NCI-H2081 (cell line): ENCODE measurements at places on chromosomes 7 and 10.

GRCh38 chr7:41603985-41604384 lies 98.9 kb downstream of the INHBA start:
- no peak for DNase-seq

- no peak for DNase-seq
These were observed 45.5 kb downstream of the DPYSL4 start for GRCh38 chr10:132232023-132232951.

- DNase-seq: no peak
These were observed 7.8 kb upstream of the POR start for GRCh38 chr7:75906991-75907667.

DNA sequence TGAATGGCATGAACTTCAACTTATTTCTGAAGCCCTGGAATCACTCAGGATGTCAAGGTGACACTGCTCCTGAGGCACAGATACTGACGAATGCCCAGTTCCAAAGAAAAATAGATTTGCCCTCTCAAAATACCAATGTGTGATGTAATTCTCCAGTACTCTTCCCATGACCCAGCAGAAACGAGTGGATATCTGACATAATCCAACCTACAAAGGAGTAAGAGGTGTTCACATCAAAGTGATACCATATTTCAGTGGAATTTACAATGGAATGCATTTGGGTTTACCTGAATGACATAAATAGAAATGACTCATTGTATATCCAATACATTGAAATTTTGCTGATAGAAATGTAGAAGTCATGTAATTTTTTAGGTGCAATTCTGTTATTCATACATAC lies 120.9 kb upstream of the ADAM12 start:
- DNase-seq: no peak

DNA sequence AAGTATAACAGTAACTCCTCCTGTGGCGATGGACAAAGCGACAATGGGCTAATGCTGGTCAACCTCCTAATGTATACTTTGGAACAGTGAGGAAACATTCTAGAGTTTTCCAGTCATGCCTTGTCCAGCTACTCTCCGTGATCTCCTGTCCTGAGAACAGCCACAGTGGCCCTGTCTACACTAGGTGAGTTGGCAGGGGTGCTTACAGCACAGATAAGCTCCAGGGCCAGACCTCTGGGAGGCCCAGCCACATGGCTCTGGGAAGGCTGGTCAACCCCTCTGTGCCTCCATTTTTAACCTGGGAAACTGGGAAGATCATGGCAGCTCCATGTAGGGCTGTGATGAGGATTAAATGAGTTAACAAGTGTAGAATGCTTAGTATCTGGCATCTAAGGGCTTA lies 57.0 kb downstream of the CLEC2L start:
- DNase-seq: no peak

GRCh38 chr10:43979551-43979950 lies 330.9 kb upstream of the ZNF32 start:
- no peak for DNase-seq

GRCh38 chr7:54255242-54255641 lies 286.9 kb upstream of the VSTM2A start:
- DNase-seq: no peak

DNA sequence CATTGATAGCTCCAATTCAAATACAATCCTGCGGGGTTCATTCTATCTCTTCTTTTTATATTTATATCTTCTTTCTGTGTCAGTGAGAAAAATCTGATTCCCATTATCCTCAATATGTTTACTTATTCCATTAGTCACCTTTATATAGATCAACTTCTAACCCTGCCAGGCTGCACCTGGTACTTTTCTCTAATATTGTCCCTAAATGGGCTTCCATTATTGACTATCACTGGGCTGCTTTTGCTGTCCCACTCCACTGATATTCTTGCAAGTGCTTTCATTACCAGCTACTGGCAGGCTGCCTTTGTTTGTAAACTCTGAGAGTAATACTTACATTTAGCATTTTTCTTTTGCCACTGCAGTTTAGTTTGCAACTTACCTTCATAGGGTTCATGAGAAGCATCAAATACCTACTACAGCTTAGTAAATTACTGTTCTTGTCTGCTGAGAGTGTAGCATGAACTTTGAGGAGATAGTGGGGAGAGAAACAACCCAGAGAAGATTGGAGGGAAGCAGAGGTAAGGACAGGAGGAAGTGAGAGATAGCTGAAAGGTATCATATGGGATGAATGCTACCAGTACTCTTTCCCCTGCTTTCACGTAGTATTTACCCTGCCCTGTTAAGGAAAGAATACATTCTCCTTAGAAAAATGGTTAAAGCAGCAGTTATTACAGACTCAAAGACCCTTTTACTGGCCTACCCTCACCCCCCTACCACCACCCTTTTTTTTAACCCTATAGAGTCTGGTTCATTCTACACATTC lies 119.1 kb downstream of the PHTF2 start:
- DNase-seq: peak; percentile 52

GRCh38 chr7:66696774-66697191 lies 43.8 kb upstream of the RABGEF1 start:
- DNase-seq: peak; percentile 38

- DNase-seq: no peak
These were observed 72.4 kb upstream of the LRRC4 start for GRCh38 chr7:128103498-128104107.

- DNase-seq: peak; percentile 65
These were observed 26.7 kb downstream of the MICALL2 start for GRCh38 chr7:1432411-1433082.

GRCh38 chr10:35745617-35746403 lies 103.7 kb upstream of the FZD8 start:
- DNase-seq: no peak

DNA sequence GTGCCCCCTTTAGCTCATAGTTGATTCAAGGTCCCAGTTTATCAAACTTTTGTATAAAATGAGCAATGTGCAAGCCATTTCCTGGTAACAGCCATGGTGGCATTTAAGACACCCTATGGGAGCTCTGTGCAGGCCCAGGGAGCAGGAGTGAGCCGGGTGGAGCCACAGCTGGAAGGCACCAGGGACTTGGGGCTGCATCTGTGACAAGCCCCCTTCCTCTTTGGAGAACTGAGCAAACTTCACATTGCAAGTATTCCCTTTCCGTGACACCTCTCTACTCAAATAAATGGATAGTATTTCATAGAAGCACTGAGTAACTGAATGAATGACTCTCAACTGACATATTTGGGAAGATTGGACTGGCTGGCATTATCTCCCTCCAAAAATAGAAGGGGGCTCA lies 558.7 kb upstream of the FOXK1 start:
- no peak for DNase-seq

- DNase-seq: no peak
These were observed 74.1 kb upstream of the KCNMA1 start for GRCh38 chr10:77711683-77712049.

DNA sequence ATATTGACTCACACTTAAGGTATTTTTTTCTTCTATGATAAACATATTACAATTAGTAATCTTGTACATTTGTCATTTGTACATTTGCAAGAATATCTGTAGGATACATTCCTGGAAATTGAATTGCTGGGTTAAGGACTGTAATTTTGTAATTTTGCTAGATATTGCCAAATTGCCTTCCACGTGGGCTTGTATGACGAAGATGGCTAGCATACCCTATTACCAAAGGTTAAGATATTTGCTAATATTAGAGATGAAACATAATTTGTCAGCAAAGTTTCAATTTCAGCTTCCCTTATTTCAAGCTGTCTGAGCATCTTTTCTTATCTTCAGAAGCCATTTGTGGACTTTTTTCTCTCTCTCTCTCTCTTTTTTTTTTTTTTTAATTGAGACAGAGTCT lies 1.0 kb upstream of the LYZL2 start:
- DNase-seq: no peak

GRCh38 chr10:71713135-71714030 lies 6.2 kb downstream of the C10orf105 start:
- DNase-seq: no peak

DNA sequence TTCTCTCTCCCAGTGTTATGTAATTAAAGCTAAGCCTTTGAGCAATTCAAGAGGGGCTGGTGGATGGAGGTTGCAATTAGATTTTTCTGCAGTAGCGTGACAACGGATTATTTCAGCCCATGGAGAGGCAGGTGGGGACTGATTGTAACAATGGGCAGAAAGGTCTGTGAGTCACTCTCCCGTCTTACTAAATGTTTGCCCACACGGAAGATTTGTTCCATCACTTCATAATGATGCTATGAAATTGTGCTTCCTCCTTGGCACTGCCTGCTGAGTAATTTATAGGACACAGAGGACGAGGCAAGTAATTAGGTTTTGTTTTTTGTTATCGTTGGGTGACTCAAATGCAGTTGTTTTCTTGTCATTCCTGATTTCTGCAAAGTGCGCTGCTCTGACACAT lies 594.5 kb upstream of the DPP6 start:
- DNase-seq: peak; percentile 87

DNA sequence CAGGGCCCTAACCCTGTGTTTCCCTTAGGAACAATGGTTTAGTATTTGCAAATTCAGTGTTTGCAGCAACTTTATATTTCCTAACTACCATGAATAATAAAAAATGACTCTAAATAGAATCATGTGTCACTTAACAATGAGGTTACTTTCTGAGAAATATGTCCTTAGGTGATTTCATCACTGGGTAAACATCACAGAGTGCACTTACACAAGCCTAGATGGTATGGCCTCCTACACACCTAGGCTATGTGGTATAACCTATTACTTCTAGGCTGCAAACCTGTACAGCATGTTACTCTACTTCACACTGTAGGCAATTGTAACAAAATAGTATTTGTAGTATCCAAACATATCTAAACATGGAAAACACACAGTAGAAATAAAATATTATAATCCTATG lies 1174.6 kb upstream of the LRRTM3 start:
- no peak for DNase-seq

DNA sequence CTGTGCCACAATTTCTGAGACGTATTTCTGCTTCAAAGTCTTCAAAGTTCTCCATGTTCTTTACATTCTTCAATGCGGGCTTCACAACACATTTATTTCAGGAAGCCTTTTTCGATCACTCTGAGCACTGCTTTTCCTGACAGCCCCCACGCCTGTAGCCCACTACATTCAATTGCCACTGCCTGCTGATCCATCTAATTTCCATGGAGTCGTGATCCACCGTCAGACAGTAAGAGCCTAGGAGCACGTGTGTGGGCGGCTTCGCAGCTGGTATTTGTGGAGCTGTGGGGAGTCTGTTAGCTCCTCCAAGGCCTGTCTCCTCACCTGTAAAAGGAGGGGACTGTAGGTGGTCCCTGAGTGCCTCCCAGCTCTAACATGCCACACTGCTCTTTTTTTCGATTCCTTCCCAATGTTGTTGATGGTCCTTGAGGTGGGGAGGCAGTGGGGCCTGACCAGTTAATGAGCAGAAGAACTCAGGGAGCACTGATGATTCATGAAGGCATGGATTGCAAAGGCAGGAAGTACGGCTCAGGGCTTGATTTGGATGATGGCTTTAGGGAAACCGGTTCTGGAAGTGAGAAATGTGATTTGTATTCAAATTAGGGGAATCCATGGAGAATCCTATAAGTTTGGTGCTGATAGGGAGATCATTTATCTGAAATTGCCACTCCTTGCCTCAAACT lies 401.1 kb upstream of the PODXL start:
- no peak for DNase-seq

- no peak for DNase-seq
These were observed 7.5 kb downstream of the COMTD1 start for GRCh38 chr10:75228278-75228677.

- DNase-seq: no peak
These were observed 77.4 kb upstream of the C1GALT1 start for GRCh38 chr7:7104971-7105370.

DNA sequence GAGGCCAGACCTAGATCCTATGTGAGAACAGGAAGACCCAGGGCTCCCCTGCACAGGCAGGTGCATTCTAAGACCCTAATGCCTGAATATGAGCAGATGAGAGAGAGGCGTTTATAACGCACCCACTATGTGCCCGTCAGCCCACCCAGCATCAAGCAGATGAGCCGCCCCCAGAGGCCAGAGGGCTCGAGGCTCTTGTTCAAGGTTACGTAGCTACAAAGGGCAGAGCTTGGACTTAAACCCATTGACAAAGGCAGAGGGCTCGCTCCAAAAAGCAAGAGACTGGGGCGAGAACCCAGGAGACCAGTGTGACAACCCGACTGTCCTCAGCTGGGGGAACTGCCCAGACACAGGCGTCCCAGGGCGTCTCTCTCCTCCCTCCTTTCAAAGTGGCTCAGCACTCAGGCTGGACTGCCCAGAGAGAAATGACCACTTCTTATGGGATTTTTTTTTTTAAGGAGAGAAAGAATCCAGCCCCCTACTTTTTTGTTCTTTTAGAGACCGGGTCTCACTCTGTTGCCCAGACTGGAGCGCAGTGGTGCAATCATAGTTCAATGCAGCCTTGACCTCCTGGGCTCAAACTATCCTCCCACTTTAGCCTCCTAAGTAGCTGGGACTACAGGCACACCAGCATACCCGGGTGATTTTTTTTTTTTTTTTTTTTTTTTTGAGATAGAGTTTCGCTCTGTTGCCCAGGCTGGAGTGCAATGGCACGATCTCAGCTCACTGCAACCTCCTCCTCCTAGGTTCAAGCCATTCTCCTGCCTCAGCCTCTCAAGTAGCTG lies 40.1 kb downstream of the TNRC18 start:
- DNase-seq: no peak

GRCh38 chr10:124414076-124414475 lies 4.6 kb downstream of the OAT start:
- no peak for DNase-seq

GRCh38 chr10:105702211-105702610 lies 1061.1 kb downstream of the SORCS3 start:
- DNase-seq: no peak

GRCh38 chr7:138755331-138755747 lies 42.5 kb upstream of the TMEM213 start:
- DNase-seq: no peak

DNA sequence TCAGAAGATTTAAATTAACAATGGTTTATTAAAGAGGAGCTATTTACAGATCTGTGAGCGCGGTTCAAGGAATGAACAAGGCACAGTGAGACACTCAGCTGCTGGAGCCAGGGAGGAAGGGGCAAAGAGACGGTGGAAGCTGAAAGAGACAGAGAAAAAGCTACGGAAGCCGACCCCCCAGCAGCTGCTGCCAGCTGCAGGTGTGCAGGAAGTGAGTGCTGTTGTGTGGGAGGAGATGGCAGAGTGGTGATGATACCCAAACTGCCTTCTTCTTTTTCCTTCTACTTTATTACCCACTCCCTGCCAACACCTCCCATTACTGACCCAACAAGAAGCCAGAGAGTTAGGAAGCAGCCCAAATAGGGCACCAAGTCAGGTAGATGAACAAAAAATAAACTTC lies 41.9 kb upstream of the MBL2 start:
- peak; percentile 0 for DNase-seq

DNA sequence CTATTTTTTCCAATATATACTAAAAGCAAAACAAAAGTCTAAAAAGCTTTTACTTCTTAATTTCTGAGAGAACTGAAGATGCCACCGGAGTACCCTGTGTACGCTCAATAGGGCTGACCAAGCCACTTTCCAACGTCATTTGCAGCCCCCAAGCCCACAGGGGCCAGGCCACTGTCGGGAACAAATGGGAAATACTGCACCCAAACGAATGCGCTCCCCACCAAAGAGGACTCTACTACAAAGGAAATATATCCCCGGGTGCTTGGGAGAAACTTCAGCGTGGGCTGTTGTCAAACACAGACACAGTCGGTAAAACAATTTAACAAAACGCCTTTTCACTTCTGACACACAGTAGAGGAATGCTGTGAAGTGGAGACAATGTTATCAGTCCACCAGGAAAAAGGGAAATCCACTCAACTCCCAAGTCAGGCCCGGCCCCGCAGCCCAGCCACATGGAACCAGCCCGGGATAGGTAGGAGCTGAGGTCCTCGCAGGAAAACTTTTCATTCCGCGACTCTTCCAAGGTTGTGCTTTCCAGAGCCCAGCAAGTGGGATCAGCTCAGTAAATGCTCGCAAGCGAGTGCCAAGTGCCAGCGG lies 1.4 kb downstream of the PARD3 start:
- no peak for DNase-seq
